ENCODE measurements at places on chromosomes 6 and 20.
A peak's percentile ranks its signal among the peaks of the same experiment; 100 is the strongest.

DNA sequence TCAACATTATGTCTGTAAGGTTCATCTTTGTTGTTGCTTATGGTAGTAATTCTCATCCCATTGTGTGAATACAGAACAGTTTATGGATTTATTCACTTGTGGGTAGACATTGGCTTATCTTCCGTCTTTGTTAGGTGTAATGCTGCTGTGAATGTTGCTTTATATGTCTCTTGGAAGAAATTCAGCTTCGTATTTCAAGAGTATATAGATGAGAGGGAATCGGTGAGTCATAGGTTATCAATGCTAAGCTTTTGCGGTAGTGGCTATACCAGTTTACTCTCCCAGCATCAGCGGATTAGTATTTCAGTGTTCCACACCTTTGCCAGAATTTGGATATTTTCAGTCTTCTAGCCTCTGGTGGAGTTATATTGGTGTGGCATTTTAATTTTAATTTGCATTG lies 77.8 kb downstream of the ZFAND3 start:
- DNase-seq, result peak; percentile 83

DNA sequence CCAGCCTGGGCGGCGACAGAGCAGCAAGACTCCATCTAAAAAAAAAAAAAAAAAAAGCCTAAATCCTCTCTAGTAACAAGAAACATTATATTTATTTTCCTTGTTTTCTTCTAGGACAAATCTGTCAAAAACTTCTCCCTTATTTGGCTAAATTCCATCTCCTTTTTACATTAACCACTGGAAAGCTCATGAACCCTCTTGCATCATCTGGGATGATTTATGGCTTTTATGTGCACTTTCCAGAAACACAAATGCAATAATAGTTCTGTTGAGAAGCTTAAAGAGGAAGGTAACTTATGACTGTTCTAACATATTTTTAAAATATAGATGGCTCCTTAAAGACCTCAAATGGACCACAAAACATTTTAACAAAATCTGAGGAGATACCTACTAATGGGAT lies 526.1 kb upstream of the SPTLC3 start:
- DNase-seq, result no peak

DNA sequence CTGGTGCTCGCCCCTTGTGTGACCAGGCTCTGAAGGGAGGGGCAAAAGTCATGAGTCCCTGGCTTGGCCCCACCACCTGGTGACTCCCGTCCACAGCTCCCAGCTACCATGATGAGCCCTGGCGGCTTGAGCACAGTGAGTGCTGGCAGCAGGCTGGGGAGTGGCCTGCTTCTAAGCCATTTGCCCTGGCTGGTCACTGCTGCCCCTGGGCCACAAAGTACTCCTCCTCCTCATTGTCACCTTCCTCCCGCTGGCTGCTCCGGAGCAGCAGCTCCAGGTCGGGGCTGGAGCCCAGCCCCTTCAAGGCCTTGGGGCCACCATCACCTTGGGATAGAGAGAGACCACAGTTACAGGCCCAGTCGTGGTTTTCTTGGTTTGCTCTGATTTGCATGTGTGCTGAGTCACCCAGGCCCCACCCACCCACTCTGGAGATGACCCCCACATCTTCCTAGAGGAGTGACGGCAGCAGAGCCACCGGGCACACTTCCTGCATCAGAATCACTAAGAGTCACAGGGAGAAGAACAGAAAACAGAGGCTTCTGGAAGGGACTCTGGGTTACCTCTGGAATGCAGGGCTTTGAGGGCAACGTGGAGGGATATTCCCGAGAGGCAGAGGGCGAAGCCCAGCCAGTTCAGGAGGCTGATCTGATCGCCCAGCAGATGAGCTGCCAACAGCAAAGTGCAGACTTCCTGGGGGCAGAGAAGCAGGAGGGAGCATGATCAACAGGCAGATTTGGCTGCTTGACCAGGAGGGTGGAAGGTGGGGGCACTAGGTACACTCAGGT lies 42.1 kb upstream of the CDH22 start:
- peak; percentile 96 for DNase-seq

GRCh38 chr6:165119231-165120020 lies 190.0 kb downstream of the C6orf118 start:
- DNase-seq, result peak; percentile 65

GRCh38 chr20:44615876-44616603 lies 33.7 kb downstream of the PKIG start:
- DNase-seq, result no peak

DNA sequence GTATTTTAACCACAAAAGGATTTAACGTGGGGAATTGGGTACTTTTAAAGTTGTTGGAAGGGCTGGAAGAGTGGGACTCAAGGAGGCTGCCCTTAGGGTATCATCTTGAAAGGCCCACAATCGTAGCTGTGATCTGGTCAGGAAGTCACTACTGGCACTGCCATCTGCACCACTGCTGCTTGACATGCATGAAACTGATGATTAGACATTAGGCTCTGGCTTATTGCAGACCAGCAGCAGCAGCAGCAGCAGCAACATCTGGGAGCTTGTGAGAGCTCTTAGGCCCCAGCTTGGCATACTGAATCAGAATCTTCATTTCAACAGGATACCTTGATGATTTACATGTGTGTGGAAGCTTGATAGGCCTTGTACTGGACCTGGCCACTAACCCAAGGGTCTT lies 68.6 kb downstream of the PHF20 start:
- DNase-seq, result no peak

- DNase-seq, result no peak
These were observed 99.9 kb upstream of the RIN2 start for GRCh38 chr20:19658137-19658536.

- no peak for DNase-seq
These were observed 134.4 kb upstream of the STMND1 start for GRCh38 chr6:16967470-16967817.

- DNase-seq, result no peak
These were observed 218.4 kb downstream of the BCAS1 start for GRCh38 chr20:53852014-53852413.

DNA sequence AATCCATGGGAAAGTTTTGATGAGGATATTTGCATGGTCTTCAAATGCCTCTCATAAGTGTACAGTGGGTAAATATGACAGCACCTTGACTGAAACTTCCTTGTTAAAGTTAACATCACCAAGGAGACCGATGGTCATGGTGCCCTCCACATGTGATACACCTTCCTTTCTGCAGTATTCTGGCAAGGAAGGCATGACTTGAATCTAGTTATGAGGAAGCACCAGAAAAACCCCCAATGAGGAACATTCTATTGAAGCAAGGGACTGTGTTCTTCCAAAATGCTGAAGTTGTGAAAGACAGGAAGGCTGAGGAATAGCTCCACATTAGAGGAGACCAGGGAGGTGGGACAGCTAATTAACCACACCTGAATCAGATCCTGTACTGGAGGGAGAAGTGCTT lies 118.3 kb downstream of the SLC24A3 start:
- no peak for DNase-seq

DNA sequence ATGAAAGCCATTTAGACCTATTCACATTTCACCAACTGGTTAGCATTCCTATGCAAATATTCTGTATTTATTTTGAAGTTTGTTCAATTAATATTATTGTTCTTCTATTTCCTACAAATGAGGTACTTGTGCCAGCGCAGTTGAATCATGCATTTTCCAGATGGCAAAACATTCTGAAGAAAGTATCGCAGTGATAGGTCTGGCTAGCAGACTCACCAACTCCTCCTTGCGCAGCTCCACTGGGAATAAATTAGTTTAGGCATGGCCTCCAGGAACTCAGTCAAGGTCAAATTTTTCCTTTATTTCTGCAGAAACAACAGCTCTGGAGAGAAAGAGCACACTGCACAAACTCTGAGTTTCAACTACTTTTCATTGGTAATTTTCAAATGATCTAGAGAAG lies 437.7 kb downstream of the COL12A1 start:
- DNase-seq, result no peak

DNA sequence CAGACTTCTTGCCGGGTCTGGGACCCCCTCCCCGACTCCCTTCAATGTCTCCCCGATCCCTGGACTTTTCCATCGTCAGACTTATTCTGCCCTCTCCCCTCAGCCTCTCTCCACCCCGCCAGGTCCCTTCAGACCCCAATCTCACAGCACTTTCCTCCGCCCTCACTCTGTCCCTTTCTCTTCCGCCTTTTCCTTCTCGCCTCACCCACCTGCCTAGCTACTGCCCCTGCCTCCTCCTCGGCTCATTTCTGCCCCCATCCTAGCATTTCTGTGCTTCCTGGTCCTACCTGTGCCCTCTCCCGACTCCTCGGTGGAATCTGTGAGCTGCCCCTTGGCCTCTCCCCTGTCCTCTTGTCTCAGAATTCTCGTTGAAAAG lies 616 bp downstream of the CHMP4B start:
- DNase-seq, result no peak
